ENCODE measurements at places on chromosomes 4 and X.

DNA sequence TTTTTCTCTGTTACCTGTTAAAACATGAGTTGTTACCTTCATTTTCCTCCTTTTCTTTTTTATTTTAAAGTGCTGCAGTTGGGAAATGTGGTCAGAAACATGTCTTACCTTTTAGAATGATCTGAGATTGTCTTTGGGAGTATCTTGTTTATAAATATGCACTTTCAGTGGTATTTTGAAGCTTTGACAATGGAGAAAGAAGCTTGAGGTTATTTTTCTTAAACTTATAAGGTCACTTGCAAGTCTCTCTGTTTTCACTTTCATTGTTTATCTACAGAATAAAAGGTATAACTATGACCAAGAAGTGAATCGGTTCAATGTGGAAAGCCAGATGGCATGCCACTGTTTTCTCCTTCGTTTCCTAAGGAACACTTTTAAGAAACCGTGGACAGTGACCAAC lies 167.5 kb upstream of the SLC7A11 start:
- DNase-seq, result no peak

DNA sequence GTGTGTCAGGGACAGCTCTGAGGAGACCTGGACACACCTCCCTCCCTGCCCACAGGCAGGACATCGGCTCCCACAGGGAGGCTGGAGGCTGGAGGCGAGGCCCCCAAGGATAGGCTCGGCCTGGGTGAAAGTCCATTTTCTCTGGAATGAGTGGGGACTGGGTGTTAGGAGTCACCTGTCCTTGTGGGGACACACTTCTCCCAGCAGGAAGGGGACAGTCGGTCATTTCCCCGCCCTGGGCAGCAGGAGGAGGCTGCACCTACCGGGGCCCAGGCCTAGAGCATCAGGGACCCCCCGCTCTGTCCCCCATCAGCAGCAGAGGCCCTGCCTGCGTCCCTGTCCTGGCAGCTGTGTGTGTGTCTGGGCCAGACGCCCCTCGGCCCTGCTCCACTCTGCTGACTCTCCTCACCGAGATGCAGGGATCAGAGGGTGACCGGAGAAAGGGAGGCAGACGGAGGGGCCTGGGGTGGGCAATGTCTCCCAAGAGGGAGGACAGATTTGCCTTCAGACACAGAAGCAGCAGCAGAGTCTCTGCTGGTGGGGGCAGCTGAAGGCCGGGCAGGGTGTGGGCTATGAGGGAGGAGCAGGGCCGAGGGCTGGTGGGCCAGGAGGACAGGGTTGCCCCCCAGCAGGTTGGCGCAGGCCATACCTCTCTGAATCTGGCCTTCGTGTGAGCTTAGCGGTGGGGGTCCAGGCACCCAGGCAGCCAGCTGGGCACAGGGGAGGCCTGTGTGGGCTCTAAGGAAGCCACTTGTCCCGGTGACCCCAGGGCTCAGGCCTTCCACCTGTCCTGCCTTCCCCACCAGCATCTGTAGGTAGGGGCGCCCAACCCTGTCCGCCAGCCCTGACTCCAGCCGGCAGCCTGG lies 125.7 kb upstream of the NKX1-1 start:
- no peak for DNase-seq

DNA sequence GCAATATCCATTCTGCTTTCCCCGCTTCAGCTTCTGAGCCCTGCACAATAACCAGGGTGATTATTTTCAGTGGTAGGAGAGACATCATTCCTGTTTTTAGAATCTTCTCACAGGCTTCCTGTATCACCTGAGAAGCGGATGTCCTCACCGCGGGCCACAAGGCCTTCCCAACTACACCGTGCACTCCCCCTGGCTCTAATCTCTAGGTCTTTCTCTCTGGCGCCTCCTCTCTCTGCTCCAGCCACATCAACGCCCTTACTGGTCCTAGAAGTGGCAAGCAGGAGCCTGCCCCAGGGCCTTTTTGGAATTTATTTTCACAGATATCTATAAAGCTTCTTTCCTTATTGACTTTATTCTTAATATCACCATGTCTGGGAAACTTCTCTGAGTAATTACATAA lies 675.2 kb upstream of the FRG1 start:
- DNase-seq, result no peak

DNA sequence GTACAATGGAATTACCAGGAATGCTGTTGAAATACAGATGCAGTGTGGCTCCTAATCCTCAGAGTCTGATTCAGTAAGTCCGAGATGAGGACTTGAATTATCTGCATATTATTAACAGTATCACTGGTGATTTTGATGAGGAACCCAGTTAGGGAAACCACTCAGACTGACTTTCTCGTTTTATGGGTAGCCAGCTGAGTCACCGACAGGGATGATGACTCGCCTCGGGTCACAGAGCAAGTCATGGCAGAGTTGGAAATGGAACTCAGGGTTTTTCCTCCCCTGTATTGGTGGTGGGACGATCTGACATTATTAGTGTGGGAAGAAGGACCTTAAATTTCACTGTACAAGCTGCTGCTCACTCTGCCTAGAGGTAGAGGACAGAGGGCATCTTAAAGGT lies 51.3 kb downstream of the RTL9 start:
- no peak for DNase-seq

- no peak for DNase-seq
Observed at GRCh38 chrX:67604979-67605703, 61.3 kb downstream of the AR start.

GRCh38 chrX:104254442-104255115 lies at the start of gene ESX1:
TSS of gene ESX1 (minus strand) at chrX:104254933. CDS start at chrX:104254849, 84 bp downstream.
- DNase-seq, result no peak

GRCh38 chr4:152039023-152039481 lies 278.2 kb upstream of the GATB start:
- no peak for DNase-seq

DNA sequence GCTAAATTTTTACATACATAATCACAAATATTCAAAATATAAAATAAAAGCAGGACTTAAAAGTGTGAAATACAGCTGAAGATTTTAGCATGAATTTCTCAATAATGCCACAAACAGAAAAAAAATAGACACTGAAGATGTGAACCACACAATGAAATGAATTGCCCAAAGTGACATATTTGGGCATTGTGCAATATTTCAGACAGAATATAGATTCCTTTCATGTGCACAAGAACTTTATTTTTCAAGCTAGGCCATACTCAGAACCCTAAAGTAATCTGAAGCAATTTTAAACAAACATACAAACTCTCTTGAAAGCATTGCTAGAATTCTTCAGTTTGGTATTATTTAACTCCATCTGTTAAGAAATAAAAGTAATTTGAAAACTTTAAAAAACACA lies 764.1 kb downstream of the STIM2 start:
- DNase-seq, result no peak

DNA sequence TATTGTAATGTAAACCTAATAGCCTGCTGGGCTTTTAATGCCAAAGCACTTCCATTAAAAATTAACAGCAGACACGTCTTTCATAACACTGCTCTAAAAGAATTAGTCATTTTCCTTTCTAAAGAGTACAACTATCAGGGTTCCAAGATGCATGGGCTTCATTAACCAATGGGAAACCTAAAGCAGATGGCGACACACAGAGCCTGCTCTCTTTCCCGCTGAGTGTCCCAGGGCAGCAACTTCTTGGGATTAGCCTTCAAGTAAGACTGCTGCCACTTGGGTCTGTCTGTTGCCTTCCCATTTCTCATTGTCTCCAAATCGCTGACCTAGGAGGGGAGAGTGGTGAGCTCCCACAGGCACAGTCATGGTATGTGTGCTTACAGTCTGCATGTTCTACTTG lies 14.0 kb upstream of the PHKA2 start:
- no peak for DNase-seq

DNA sequence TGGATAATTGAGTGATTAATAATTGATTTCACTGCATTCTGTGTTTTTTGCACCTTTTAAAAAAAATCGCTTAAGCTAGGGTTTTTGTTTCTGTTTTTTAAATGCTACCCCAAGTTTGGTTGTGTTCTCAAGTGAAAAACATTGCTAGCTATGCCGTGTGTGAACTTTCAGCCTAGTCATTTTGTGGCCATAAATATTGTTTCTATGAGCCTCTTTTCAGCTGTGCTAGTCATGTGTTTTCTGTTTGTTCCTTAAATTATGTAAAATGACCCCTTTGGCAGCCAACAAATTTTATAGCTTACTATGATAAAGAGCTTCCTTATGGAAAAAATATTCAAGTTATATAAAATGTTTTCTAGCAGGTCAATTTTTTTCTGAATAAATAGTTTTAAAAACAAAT lies 59.1 kb downstream of the GALNT7 start:
- no peak for DNase-seq

DNA sequence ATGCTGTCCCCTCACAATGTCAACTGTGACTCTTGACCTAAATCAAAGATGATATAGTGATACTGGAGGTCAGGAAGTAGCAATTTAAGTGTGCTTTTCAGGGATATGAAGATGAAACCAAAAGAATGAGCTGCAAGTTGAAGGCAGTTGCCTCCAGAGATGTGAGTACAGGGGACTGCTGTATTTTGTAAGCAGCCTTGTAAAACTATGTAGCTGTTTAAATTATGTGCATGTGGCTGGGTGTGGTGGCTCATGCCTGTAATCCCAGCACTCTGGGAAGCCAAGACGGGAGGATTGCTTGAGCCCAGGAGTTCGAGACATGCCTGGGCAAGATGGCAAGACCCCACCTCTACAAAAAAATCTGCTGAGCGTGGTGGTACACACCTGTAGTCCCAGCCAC lies 15.1 kb upstream of the TNIP2 start:
- no peak for DNase-seq

DNA sequence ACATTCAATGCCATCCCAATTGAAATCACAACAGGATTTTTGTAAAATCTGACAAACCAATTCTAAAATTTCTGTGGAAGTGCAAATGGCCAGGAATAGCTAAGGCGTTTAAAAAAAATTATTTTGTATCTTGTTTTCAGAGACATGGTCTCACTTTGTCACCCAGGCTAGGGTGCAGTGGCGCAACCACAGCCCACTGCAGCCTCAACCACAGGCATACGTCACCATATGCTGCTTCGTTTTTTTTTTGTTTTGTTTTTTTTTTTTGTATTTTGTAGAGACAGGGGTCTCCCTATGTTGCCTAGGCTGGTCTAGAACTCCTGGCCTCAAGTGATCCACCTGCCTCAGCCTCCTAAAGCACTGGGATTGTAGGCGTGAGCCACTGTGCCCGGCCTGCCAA lies 24.5 kb downstream of the ZNF41 start:
- DNase-seq, result no peak

- no peak for DNase-seq
Observed at GRCh38 chr4:151753056-151753455, 7.8 kb downstream of the GATB start.

GRCh38 chrX:2859197-2859797 lies 30.6 kb downstream of the GYG2 start:
- no peak for DNase-seq

DNA sequence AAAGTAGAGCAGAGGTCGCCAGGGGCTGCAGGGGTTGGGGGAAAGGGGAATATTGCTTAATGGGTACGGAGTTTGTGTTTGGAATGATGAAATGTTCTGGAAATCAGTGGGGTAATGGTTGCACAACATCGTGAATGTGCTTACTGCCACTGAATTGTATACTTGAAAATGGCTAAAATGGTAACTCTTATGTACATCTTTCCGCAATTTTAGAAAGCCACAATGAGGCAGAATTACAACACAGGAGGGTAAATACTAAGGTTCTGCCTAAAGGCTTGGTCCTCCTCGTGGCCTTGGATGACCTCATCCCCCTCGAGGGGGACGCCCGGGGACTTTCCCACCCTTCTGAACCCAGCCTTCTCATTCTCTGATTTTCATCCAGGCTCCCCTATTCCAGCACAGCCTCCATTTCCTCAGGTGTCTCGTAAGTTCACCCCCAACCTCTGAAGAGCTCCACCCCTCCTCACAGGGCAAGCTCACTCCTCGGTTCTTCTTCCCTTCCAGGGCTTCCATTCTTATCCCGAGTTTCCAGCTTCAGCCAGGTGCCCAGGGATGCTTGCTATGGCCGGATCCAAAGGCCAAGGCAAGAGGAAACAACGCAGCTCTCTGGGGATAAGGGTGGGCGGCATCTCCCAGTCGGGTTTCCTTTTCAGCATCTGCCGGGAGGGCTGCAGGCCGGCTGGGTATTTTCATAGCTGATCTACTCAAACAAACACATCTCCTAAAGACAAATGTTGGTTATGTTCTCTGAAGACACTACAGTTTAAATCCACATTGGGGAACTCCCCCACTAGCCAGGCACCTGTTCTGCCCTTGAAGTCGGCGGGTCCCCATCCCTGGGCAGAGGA lies 71.3 kb upstream of the ACSL1 start:
- peak; percentile 38 for DNase-seq

- DNase-seq, result no peak
Observed at GRCh38 chr4:123526511-123526910, 129.9 kb downstream of the SPRY1 start.

DNA sequence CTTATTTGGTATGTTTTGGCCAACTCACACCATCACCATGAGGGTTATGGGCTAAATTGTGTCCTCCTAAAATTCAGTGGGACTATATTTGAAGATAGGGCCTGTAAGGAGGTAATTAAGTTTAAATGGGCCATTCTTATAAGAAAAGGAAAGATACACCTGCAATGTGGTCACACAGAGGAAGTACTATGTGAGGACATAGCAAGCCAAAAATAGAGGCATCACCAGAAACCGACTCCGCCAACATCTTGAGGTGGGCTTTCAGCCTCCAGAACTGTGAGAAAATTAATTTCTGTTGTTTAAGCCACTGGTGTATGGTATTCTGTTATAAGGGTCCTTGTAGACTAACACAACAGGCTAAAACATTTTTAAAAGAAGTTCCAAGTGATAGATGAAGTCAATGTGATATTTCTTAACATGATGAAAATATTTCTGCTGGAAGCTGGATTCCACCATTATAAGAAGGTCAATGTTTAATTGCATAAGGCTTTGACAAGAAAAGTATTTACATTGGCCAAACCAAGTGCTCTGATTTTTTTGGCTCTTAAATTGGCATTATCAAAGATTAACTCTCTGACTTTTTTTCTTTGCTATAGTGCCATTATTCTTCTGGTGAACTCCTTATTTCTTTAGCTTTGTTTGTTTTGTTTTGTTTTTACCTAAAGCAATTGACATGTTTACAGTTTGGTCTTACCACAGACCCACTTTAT lies 540.9 kb downstream of the PPARGC1A start:
- no peak for DNase-seq

- DNase-seq, result no peak
Observed at GRCh38 chr4:174681723-174682300, 147.2 kb downstream of the GLRA3 start.

- DNase-seq, result no peak
Observed at GRCh38 chr4:37628977-37629609, 57.1 kb downstream of the RELL1 start.

GRCh38 chrX:31190221-31190975 lies 118.6 kb upstream of the FTHL17 start:
- no peak for DNase-seq

- no peak for DNase-seq
Observed at GRCh38 chr4:61911313-61911756, 711.2 kb downstream of the ADGRL3 start.

- no peak for DNase-seq
Observed at GRCh38 chrX:53639257-53639656, 47.3 kb downstream of the HUWE1 start.

- no peak for DNase-seq
Observed at GRCh38 chr4:169148885-169149284, 121.9 kb downstream of the SH3RF1 start.

GRCh38 chr4:42454755-42455420 lies 57.6 kb downstream of the SHISA3 start:
- no peak for DNase-seq
